ENCODE measurements at places on chromosomes 1 and 21.

DNA sequence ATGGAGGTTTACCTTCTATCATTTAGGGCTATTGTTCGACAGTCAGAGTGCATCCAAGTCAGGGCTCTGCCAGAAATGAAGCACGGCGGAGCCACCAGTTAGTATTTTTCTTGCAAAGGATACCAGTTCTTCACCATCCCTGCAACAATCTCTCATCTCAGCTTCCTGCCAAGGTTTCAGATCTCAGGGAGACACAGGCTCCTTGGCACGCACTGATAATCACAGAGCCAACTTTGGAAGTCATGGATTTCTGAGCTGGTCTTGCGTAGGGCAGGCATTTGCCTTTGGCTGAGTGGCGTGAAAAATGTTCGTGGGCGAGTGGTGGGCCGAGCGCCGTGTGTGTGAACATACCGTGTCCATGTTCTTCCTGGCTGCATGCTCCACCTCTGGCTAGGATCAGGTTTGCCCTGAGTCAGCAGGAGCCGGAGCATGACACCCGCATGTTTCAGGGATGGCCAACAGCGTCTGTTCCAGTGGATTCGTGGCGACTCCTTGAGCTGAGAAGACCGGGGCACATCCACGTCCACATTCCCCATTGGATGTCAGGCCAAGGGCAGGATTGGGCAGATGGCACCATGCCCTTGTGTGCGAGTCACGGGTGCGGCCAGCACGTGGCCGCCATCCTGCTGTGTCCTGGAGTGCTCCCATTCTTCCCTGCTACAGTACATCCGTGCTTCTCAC lies 118.5 kb upstream of the C1orf174 start:
- no peak for DNase-seq

- DNase-seq = no peak
These were observed 155.8 kb downstream of the RYR2 start for GRCh38 chr1:237197470-237198425.

- no peak for DNase-seq
These were observed 54.4 kb upstream of the C1orf174 start for GRCh38 chr1:3954170-3955169.

- DNase-seq = no peak
These were observed 237.9 kb downstream of the HLX start for GRCh38 chr1:221117133-221117532.

- no peak for DNase-seq
These were observed 5.0 kb downstream of the SUCO start for GRCh38 chr1:172537827-172538391.

DNA sequence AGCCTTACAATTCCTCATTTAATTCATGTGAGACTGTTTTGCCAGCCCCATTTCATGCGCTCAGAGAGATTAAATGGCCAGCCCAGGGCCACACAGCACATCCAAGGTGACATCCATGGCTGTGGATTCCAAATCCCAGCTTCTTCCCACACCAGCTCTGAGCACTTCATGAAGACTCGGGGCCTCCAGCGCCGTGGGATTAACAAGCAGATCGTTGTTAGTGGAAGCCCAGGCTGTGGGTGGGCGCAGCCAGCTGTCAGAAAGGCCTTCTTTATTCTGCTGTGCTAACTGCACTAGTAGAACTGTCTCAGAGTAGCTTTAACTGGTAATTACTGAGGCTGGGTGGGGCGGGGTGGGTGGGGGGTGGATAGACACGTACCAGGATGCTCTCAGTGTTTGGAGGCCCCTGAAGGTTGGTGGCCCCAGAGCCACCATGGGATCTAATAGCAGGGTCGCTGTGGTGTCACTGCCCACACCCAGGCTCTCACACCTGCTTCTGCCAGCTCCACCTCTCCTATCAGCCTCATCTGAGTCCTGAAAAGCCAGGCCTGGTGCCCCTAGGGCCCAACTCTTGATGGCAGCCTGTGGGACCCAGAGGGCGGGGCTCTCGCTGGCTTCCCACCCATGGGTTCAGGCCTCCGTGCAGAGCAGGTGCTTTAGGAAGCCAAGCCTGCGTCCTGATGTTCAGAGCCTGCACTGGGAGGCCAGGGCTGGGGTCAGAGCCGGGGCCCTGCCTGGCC lies 3.4 kb downstream of the BMP8A start:
- no peak for DNase-seq

DNA sequence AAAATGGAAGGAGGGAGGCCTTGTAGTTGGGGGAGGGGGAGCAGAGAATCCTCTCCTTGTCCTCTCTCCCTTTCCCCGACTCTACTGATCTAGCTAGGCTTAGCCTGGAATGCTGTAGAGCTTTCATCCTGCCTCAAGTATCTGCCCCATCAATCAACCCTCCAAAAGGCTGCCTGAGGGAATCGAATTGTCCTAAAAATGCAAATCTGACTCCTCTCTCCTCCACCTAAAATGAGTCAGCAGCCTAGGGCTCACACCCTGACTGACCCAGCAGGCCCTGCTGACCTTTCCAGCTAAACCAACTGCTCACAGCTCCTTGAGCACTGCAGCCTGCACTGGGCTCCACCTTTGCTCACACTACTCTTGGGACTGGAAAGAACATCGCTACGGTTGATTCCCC lies 2.8 kb downstream of the HPDL start:
- no peak for DNase-seq

DNA sequence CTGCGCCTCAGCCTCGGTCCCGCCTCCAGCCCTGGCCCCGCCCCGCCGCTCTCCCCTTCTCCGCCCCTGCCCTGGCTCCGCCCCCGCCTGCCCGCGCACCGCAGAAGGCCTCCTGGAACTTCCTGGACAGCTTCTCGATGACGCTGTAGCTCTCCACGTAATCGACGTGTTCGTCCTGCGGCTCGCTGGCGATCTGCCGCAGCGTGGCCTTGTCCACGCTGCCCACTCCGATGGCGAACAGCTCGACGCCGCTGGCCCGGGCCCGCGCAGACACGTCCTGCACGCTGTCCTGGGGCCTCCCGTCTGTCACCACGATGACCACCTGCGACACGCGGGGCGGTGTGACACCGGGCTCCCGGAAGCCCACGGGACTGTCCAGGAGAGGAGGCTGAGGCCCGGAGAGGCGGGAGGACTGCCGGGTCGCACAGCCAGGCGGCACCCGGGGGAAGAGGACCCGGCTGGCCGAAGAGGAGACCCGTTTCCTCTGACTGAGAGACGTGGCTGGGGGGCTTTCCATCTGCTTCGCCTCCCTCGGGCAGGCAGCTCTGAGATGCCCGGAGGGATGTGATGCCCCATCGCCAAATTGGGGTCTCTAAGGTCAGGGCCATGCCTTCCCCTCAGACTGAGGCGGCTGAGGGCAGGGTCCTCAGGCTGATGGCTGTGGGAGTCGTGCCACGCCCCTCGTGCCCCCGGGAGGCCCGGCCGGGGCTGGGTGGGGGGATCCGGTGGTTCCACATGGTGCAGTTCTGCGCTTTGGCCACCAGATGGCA lies 4.6 kb downstream of the MATN1 start:
- DNase-seq = peak; percentile 81

DNA sequence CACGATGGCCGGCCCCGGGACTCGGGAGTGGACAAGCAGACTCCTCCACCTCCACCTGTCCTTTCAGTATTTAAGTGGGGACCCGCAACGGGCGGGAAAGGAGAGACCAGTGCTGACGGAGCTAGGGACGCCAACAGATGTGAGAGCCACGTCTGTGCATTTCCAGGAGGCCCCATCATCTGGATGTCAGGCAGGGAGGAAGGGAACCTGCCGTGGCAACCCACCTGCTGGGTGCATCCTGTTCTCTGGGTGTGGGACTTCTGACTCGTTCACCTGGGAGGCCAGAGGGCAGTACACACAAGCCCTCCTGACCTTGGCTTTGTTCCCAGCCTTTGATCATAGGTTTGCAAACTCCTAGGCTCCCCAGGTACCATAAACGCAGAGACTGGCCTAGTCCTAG lies 5.6 kb upstream of the PCBP3 start:
- no peak for DNase-seq

DNA sequence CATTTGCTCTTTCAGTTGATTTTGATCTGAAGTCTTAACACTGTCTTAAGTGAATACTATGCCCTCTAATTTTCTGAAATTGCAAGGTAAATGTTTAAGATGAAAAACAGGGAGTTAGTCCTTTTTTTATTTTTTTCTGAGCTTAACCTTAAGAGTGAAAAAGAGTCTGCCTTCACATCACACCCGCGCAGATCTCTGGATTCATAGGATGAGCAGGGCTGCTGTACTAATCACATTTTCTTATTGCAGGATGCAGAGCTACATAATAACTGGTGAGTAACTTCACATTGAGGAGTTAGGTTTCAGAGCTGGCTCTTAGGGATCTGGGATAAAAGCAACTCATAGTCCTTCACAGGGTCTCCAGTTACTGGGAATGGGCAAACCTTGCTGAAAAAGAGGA lies 188.7 kb upstream of the ATP1B1 start:
- no peak for DNase-seq

DNA sequence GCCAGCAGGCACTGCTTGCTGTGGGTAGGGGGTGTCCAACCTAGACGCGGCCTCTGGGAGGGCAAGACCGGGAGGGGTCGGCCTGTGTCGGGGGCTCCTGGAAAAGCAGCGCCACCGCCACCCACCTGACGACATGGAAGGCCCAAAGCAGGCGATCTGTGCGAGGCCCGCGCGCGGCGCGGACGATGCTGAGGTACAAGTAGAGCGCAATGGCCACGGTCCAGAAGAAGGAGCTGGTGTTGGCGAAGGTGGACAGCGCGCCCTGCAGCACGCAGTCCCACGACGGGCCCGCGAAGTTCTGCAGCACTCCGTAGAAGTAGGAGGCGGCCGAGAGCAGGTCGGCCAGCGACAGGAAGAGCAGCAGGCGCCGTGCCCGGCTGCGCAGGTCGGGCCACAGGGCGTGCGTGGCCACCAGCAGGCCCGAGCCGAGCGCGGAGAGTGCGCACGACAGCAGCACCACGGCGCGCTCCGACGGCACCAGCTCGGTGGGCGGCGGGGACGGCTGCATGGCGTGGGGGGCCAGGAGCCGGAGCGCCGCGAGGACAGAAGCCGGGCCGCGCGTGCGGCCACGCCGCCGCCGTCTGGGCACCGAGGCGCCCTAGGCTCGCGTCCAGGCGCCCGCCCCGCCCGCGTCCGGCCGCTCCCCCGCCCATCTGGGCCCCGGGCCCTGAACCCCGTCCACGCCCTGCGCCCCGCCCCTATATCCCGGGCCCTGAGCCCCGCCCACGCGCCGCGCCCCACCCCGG lies at the start of gene GPR157:
Gene GPR157 (minus strand): TSS at position 583 of the 746 bp plus-strand sequence. CDS start 75 bp downstream, at position 508.
- no peak for DNase-seq

DNA sequence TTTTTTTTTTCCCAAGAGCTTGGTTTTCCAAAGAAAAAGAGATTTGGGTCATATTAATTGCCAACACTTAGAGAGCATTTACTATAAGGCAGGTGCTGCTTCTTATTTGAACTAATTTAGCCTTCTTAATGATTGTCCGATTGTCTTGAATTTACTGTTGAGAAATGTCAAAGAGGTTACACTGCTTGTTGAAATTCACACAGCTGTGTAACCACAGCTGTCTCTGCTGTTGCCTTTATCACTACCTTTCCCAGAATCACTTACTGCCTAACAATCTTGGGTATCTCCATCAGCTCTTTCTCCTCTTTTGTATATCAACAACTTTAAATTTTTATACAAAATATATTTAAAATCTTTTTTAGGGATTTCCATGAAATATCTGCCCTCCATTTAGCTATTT lies 115.6 kb downstream of the UCHL5 start:
- no peak for DNase-seq

GRCh38 chr1:38905985-38906384 lies 24.6 kb upstream of the GJA9 start:
- no peak for DNase-seq

DNA sequence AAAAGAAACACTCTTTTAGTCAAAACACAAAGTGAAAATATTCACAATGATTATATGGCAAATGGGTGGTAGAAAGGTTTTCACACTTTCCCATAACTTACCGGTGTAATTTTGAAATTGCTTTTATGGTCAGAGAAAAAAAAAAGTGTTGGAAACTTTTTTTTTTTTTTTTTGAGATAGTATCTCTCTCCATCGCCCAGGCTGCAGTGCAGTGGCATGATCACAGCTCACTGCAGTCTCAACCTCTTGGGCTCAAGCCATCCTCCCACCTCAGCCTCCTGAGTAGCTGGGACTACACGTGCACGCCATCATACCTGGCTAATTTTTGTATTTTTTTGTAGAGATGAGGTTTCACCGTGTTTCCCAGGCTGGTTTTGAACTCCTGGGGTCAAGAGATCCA lies 3.3 kb downstream of the IFNGR2 start:
- DNase-seq = no peak

DNA sequence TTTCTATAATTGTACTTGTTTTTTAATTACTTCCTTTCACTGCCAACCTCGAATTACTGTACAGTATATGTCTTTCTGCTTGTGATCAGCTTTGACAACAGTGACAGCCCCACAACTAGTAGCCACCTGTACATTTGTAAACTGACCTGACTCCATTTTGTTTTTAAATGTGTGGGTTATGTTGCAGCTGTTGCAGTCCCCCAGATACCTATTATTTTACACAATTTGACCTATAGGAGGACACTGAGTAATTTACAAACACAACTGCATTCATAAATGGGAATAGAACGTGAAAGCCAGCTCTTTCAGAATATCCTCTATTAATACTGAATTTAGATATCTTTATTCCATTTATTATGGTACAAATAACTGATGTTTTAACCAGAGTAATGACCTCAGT lies 2.5 kb upstream of the VAMP3 start:
- DNase-seq = no peak

GRCh38 chr1:156648951-156649350 lies 7.0 kb downstream of the BCAN start:
- DNase-seq = no peak

DNA sequence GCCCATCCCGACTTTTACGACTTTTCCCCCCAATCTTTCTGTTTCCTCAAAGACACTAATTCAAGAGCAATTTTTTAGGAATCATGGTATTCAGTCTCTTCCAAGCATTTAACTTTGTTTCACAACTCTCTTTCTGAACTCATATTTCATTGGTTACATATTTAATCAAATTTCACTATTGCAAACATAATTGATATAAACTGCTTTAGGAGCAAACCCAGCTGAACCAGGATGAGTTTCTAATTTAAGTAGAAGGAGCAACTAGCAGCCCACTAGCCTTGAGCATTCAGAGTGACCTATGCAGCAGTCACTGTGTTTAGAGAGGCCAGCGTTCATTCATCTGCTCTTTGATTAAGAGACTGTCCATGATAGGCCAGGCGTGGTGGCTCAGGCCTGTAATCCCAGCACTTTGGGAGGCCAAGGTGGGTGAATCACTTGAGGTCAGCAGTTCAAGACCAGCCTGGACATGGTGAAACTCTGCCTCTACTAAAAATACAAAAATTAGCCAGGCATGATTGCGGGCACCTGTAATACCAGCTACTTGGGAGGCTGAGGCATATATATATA lies 1.8 kb downstream of the CELA2B start:
- no peak for DNase-seq

- DNase-seq = no peak
These were observed 51.8 kb upstream of the A3GALT2 start for GRCh38 chr1:33372677-33373076.

DNA sequence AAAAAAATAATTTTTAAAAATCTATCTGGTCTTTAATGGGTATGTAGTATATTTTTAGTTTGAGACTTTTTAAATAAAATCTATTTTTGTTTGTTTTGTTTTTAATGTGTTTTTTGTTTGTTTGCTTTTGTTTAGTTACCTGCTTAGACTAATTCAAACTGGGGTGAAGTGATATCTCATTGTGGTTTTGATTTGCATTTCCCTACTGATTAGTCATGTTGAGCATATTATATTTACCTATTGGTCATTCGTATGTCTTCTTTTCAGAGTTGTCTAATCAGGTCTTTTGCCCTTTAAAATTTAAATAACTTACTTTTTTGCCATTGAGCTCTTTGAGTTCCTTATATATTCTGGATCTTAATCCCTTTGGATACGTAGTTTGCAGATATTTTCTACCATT lies 20.3 kb downstream of the CD1B start:
- DNase-seq = no peak

Measured in HS-5 (cell line).